ENCODE measurements at places on chromosomes 5 and 9. TPM values are rescaled to one million over a fixed set of nuclear protein-coding genes. Genes with fewer than 3 reads are reported as not detected.

The PCDHB2 gene
- 4.1 TPM for total RNA-seq

The CD74 gene
- not detected for total RNA-seq

The GABRB2 gene
- not detected for total RNA-seq

The C9orf50 gene
- total RNA-seq = not detected

The BAAT gene
- 0.34 TPM for total RNA-seq

The GGTA1 gene
- total RNA-seq = not detected

The CCL19 gene
- total RNA-seq = not detected
